ENCODE measurements at places on chromosomes 6 and 20.

DNA sequence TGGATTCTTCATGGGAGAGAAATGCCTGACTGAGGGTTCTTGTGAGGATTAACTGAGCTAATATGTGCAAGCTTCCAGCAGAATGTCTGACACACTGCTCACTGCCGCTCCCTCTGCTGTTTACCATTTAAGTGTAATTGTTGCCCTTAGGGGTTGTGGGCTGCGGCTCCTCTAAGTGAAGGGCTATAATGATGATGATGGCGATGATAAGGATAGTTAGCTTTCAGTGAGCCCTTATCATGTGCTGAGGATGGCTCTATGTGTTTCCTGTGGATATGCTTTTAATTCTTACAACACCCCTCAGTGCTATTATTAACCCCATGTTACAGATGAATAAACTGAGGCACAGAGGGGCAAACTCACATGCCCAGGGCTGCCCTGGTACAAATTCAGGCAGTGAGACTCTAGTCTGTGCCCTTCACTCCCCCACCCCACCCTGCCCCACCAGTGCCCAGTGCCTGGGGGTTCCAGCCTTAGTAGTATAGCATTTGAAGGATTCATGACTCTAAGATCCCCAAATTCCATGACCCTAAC lies 33.4 kb downstream of the TGM2 start:
- DNase-seq, result no peak

DNA sequence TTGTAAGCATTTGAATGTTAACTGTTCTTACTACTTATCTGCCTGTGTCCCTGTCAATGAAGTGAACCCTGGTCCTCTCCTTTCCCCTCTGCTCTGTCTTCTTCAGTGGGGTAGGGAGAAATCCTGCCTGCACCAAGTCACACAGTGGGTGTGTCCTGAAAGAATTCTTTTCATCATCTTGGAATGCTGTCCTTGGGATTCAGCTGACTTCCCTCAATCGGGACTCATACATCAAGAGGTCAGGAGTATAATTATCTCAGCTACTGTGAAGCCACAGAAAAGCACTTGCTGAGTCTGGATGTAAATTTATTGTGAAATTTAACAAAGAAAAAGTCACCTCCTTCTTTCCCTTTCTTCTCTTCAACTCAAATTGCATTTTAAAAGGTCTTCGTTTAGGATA lies 328.5 kb downstream of the SOX4 start:
- DNase-seq, result no peak

DNA sequence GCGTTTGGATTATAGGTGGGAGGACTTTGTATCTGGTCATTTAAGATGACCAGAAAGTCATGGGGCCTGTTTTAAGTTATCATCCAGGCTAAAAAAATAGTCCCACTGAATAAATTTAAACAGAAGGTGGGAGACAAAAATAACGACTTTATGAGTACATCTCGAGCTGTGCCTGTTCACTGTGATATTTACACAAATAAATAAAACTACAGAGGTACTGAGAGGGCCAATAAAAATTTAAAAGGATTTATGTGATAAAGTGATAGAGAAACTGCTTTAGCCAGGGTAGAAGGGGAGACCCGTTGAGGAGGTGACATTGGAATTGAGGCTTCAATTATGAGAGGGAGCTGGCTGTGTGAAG lies 53.4 kb upstream of the PMEPA1 start:
- DNase-seq, result no peak

DNA sequence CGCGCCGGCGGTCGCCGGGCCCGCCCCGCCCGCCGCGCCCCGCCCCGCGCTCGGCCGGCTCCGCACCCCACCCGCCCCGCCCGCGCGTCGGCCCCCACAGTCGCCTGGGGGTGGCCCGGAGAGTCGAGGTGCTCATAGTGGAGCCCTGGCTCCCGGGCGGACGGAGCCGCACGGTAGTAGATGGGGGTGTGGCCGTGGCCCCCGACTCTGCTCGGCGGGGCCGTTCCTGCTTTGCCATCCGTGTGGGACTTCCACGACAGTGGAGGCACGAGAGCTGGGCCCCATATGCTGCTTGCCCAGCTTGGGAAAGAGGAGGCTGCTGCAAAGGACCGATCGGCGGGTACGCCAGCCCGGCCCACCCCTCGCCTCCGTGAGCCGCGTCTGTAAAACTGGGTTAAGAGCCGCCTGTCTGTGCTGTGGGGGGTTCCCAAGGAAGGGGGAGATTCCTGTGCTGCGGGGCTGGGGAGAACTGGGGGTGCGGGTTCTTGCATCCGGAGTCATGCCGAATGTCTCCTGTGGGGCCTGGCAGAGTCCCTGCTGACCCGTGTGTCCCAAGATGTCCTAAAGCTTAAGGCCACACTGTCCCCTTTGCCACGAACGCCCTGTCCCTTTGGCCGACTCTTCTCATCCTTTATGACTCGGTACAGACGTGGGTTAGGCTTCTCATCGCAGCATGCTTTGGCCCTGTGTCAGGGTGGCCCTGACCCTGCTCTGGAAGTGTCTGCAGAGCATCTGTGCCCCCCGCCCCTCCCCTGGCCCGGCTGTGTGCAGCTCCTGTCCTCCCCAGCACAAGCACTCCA lies at the start of gene OPRL1:
Gene OPRL1, plus strand, starts transcription at position 70 of the 800 bp plus-strand sequence. CDS start 12,639 bp downstream, outside the sequence.
- no peak for DNase-seq

GRCh38 chr6:17851001-17851719 lies 136.3 kb downstream of the KIF13A start:
- no peak for DNase-seq

DNA sequence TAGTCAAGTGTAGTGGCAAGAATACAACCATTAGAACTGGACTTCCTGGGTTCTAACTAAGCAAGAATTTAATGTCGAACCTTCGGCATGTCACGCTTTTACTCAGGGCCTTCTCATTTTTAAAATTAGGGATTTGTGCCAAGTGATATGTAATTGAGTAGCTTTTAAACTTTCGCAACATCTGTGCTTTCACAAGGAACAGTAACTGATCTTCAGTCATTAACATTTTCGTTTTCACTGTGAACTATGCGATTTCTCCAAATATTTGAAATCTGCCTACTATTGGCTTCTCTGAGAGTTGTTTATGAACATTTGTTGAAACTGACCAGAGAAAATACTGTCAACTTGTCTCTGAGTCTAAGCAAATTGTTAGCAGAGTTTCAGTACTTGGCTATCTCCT lies 27.6 kb downstream of the GRM1 start:
- DNase-seq, result no peak
